SW 1271 (cell line): ENCODE measurements at places on chromosomes 4 and X.

DNA sequence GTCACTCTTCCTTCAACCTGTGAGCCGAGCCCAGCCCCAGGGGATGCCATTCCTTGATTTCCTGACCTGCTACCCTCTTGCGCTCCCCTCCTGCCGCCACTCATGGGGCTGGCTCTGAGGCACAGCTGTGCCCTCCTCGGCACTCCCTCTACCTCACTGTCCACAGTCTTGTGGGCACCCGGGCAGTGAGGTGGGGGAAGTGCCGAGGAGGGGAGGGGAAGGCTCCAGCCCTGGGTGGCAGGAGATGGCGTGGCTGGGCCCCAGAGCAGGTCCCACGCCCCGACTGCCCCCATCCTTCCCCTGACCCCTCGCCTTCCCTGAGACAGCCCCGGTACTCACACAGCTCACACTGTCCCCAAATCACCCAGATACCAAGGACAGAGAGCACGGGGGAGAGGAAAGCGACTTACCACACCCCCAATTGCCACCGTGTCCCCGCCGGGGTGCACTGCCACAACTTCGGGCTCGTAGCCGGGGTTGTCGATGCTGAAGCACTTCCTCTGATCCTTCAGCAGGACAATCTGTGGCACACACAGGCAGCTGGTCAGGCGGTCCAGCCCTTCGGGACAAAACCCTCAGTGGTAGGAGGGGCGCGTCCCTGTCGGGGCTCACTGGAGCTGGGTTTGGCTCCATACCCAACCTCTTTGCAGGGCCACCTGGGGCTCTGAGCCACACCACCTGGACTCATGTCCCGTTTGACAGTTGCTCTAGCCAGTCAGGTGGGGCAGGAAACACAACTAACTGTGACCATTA, 37.9 kb downstream of the WDR1 start:
- DNase-seq = no peak

GRCh38 chrX:39331082-39331704, 529.9 kb downstream of the MID1IP1 start:
- DNase-seq = no peak

DNA sequence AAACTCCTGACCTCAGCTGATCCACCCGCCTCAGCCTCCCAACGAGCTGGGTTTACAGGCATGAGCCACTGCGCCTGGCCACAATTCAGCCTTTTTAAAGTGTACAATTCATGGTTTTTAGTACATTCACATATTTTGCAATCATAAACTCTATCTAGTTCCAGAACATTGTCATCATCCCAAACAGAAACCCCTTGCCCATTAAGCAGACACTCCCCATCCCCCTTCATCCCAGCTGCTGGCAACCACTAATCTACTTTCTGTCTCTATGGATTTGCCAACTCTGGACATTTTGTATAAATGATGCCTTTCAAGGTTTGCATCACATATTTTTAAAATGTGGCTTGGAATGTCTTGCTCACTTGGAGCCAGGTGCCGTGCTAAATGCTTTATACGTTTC, 4.5 kb downstream of the CD99L2 start:
- DNase-seq = no peak

GRCh38 chr4:168569931-168570276, 73.1 kb downstream of the PALLD start:
- no peak for DNase-seq

DNA sequence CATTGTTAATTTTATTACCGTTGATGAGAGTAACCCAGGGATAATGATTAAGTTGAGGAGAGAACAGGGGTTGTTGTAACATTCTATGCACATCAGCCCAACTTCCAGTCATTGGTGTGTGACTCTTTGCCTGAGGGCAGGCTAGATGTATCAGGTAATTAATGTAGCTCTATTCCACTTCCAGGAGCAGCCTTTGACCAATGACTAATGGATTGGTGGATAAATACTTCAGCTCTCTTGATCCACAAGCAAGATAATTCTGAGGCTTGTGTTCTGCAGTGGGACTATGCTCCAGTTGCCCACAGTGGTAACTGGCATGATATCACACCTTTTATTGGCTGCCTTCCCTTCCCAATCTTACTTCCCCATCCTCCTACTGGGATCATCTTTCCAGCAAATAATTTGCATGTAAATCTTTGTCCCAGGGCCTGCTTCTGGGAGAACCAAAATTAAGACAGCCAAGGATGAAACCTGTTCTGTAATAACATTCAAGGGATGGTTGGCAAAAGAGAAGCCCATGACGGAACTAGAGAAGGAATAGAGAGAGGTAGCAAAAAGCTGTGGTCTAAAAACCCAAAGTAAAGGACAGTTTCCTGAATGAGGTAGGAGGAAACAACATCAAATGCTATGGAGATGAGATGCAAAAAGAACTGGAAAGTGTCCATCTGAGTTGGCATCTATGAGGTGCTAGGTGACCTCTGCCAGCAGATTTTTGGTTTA, 241.4 kb upstream of the RPS6KA3 start:
- no peak for DNase-seq

DNA sequence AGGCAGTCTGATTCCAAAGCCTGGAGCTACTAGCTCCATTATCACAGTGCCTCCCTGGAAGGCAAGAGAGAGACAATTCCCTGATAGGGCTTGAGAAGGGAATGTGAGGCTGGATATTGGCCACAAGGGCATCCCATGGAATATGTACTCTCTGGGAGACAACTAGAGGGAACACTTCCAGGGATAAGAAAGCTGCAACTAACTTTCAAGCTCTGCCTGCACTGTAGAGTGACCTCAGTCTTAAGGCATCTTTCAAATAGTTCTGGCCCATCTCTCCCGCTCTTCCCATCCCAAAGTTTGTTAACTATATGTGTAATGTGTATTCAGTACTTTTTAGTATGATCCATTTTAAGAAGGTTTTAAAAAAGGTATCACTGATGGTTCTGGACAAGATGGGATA, 13.1 kb upstream of the RNF212 start:
- DNase-seq = no peak

DNA sequence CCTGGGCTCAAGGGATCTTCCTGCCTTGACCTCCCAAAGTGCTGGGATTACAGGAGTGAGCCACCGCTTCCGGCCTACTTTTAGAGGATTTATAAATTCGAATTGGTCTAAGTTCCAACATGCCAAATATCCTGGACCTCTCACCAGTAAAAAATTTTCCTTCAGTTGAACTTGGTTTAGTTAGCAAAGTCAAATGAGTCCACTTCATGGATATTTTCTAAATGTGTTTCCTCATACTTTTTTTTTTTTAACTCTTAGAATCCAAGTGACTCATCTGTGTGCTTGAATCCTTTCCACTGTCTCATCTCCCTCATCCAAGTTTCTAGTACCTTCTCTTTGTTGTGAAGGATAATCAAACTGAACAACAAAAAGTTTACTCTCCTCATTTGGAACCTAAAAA, 49.7 kb downstream of the RBM47 start:
- no peak for DNase-seq

- DNase-seq = no peak
These were observed 67.1 kb downstream of the PRDM5 start for GRCh38 chr4:120855307-120856001.

DNA sequence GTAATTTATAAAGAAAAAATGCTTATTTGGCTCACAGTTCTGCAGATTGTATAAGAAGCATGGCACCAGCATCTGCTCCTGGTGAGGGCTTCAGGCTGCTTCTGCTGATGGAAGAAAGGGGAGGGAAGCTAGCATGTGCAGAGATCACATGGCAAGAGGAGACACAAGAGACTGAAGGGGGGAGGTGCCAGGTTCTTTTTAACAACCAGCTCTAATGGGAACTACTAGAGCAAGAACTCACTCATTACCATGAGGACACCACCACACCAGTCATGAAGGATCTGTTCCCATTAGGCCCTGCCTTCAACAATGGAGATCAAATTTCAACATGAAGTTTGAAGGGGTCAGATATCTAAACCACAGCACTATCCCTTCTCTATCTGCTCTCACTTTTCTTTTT, 9.4 kb upstream of the COPS4 start:
- DNase-seq = no peak

- DNase-seq = no peak
These were observed 144.3 kb upstream of the KLF3 start for GRCh38 chr4:38519666-38520065.

DNA sequence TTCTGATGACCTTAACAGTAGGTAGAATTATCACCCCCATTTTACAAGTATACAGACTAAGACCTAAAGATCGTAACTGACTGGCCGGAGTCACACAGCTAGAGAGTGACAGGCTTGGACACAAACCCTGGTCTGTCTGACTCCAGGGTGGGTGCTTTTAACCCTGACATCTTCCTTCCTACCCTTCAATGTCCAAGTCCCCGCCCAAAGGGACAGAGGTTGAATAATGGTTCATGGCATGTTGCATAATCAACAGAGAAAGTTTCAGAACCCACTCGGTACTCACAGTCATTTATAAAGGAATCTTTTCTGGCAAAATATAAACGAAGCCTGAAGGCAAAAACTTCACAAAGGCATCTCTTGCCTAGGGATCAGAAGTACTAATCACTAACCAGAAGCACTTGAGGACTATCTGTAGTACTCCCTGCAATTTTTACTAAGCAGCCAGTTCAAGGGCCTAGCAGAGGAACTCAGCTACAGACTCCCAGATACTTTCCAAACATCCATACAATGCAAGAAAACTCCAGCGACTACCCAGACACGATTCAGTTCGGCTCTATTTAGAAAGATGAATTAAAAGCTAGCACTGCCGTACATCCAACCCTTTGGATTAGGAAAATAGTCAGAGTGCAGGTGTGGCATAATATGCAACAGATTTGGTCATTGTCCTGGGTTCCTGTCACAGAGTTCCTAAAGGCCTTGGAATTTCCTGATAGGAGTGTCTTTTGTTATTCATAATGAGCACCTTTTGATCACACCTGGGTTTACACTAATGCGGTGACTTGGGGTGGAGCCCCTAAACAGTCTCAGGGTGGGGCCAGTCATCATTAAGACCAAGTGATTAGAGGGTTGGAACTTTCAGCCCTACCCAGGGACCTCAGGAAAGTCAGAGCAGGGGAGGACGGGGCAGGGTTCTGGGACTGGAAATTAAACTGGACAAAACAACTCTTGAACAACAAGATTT, 44.0 kb downstream of the RELL1 start:
- DNase-seq = no peak

GRCh38 chrX:133610056-133610455, 194.8 kb upstream of the GPC4 start:
- no peak for DNase-seq

DNA sequence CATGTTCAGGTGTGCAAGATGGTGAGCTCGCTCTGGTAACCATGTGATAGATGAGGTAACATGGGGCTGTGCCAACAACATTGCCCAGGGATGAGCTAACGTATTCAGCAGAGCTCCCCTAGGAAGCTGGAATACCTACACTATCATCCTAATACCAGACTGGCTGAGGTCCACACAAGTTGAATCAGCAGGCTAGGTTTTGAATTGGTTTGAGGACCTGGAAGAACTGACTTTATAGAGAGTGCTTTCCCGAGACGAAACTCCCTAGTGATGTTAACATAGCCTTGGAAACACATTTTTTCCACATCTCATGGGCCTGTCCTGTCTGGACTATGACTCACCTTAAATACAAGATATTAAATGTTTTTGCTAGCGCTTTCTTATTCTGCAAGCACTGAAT, 56.7 kb downstream of the IGFBP7 start:
- no peak for DNase-seq

GRCh38 chr4:3420956-3421355, 20.8 kb upstream of the HGFAC start:
- no peak for DNase-seq

GRCh38 chr4:126807132-126807531, 825.6 kb upstream of the INTU start:
- no peak for DNase-seq

GRCh38 chrX:40685362-40685918, 38.1 kb upstream of the CXorf38 start:
- DNase-seq = no peak

- DNase-seq = no peak
These were observed 211.5 kb downstream of the DHX15 start for GRCh38 chr4:24372881-24373280.

DNA sequence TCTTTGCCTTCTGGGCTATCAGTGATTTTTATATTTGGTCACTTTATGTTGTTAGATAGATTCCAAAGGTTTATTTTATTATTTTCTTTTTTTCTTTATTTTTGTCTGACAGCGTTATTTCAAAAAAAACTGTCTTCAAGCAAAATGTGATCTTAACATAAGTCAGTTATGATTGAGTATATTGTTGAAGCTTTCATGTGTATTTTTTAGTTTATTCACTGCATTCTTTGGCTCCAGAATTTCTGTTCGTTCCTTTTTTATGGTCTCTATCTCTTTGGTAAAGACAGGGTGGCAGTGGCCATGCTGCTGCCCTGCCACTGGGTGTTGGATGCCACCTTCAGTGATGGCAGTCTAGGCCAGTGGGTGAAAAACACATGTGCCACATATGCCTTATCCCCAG, at the start of gene MAGEC3:
Gene MAGEC3 (plus strand): TSS at position 301 of the 400 bp plus-strand sequence. CDS start 0 bp downstream, at position 301.
- no peak for DNase-seq

GRCh38 chrX:119708936-119709335, 16.0 kb upstream of the SEPTIN6 start:
- no peak for DNase-seq

DNA sequence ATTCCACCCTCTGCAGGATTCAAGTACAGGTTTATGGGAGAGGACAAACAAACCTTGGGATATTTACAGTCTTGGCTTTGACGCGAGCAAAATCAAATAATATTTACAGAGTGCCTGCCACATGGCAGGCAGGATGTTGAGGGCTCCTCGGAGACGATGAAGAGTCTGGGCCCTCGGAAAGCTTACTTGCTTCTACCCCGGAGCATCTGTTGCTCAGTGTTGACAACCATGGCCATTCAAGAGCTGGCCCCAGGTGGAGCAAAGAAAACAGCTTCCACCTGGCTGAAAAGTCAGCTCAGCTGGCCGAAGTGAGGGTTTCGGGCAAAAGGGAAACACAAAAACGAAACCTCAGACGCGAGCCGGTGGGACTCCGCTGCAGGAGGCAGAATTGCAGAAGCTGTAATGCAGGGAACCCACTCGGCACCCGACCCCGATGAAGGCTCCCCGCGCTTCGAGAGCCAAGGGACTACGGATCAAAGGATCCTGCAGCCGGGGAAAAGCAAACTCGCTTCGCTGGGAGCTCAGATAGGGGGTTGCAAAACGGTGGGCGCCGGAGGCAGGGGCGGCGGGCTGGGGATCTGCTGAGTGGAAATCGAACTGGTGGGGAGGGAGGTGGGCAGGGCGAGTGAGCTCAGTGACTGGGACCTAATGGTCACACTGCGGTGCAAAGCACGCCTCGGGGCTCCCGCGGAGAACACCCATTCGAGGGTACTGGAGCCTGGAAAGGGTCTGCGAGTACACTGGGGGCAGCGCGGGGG, 805 bp downstream of the ATP8A1 start:
- no peak for DNase-seq

DNA sequence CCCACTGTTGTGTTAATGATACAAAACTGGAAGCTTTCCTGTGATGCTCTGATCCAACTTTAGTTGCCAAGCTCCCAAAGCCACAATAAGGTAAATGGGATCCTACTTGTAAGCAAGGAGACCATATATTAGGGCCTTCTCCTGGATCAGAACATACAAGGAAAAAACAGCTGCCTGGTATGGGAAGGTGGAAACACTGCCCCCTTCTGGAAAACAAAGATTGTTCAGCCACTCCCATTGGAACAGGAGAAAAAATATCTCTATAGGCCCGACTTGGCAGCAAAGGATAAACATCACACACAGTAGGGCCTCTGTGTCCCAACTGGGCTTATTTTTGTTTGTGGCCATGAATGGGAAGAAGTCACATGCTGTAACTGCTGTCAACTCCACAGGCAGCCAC, 166.5 kb downstream of the TBX22 start:
- DNase-seq = no peak
